ENCODE measurements at places on chromosomes 5 and 9.

DNA sequence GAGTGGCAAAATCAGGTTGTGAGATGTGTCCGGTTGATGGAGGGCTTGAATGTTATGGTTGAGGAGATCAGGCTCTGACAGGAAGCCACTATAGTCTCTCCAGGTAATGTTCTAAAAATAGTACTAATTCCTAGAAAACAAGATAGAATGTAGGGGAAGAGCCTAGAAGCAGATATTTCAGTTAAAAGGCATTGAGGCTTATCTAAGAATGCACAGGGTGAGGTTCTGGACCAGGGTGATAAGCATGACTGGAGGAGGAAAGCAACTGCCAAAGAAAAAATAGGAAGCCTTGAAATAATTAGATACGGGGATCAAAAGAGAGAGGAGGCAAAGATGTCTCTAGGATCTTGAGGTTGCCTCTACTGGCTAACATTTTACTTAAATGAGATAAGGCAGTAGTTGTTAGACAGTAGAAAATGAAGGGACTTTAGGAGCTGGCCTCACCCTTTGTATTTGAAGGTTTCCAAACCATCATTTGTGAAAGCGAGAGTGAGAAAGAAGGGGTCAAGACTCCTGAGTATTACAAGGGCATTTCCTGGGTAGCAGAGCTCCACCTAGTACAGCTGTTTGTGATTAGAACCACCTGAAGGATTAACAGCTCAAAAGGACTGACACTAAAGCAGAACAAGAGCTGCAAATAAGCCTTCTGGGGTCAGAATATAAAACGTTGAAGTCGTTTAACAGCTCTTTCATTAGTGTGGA is 15.4 kb upstream of the ARL15 start:
- DNase-seq: no peak

- DNase-seq: no peak
Observed at GRCh38 chr5:53882006-53882675, 321.7 kb downstream of the NDUFS4 start.

DNA sequence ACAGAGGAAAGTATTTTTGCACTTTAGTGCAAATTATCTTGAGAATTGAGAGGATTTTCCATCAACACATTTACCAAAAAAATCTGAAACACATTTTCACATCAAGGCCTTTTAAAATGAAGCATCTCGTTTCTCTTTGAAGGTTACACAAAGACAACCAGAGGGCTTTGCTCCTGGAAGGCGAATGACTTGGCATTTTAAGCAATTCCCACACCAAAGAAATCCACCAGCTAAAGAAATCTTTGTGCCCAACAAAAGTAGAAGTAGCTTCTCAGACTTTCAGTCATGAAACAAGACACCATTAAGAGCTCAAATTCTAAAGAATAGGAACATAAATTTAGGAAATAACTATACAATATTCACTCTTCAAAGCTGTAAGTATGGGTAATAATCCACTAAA is 59.9 kb downstream of the HABP4 start:
- DNase-seq: no peak

GRCh38 chr5:33941090-33941489 is 4.9 kb downstream of the RXFP3 start:
- no peak for DNase-seq

GRCh38 chr9:117491491-117491890 is 76.6 kb upstream of the ASTN2 start:
- no peak for DNase-seq

DNA sequence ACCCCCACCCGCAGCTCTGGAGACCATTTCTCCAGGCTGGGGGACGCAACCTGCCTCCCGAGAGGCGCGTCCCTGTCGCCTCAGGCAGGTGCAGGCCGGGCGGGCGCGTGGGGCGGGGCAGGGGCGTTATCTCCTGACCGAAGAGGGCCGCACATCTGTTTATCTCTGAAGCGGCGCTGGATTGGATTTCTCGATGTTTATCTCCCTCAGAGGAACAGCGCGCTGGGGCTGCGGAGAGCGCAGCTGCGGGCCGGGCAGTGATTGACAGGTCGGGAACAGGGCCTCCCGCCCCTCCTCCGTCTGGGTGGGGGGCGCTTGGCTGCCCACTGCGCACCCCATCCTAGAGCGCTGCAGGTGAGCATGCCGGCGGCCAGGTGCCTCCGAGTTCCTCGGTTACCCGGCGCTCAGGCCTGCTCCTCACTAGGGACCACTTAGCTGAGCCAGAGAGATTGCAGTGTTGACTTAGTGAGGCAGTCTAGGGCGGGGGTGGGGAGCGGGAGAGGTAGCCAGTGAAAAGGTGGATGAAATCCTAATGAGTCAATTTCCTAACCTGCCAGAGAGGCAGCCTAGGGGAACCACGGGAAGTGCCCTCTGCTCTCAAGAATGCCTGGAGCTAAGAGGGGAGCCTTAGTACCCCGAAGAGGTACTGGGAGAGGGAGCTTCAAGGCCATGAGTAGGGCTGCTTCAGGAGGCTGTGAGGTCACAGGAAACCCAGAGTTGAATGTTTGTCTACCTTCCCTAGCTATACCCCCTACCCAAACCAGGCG is 39.6 kb upstream of the TIFAB start:
- DNase-seq: no peak

DNA sequence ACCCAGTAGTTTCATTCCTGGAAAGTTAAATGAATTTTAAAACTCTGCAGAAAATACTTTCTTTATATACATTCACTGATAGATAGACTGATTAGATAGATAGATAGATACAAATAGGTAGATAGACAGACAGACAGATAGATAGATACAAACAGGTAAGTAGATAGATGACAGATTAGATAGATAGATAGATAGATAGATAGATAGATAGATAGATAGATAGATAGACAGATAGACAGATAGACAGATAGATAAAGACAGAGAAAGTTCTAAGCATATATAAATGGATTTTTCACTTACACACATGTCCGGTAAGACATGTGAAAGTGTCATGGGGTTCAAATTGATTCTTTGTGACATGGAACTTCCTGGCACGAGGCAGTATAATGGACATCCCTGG is 349.7 kb downstream of the CDK5RAP2 start:
- DNase-seq: no peak

DNA sequence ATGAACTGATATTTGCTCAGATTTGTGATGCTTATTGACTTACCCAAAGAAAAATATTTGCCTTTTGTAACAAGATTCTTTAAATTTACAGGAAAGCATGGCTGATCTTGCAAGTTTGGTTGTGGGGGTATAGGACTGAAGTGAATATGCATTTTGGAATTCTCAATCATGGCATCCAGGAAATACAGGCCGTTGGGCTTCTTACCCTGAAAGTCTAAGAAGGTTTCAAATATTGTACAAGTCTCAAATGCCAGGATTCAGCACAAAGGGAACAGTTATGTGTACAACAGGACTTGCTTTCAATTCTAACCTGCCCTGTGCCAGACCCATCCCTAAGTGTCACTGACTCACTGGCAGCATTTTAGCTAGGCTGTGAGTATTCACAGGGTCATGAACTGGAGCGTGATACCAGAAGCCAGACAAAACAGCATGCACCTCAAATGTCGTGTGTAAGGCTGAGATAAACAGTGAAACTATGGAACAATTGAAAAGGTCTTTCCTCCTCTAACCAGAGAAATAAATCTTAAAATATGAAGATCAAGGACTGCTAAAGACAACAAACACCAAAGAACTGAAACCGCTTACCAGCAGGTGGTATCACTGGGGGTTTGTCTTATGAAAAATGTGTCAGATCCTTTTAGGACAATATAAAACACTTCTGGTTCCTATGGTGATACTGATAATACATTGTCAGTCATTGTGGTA is 168.6 kb upstream of the RGMB start:
- no peak for DNase-seq

DNA sequence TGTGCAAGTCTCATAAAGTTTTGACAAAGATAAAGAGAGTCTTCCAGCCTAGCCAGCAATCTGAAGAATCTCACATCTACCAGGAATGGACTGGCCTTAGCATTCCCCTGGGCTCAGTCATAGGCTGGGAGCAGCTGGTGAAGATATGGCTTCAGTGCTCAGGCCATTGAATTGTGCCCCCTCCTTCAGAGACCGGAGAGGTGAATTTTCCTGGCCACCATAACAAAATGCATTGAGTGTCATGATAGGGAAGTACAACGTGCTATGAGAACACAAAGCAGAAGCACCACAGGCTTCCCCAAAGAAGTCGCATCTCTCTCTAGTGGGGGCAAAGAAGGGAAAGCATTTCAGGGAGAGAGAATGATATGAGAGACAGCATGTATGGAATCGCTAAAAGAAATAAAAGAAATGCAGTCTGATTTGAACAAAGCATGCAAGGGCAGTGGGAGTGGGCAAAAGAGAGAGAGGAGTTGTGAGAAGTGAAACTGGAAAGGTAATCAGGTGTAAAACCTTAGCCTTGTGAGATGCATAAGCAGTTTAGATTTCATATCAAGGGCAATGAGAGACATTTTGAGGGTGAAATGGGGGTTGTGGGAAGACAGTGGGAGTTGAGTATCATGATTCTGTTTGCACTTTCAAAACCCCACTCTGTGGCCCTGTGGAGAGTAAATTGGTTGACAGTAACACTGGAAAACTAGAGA is 57.1 kb upstream of the NMUR2 start:
- no peak for DNase-seq

- DNase-seq: no peak
Observed at GRCh38 chr5:78593465-78593864, 55.1 kb downstream of the LHFPL2 start.

DNA sequence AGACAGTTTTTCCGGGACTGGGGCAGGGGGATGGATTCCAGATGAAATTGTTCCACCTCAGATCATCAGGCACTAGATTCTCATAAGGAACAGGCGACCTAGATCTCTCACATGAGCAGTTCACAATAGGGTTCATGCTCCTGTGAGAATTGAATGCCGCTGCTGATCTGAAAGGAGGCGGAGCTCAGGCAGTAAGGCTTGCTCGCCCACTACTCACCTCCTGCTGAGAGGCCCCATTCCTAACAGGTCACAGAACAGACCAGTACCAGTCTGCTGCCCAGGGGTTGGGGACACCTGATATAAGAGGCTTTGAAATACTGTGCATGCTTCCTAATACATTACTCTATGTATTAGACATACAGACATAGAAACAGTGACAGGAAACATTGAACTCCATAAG is 41.1 kb downstream of the PTPRD start:
- no peak for DNase-seq

- DNase-seq: peak; percentile 7
Observed at GRCh38 chr9:118522093-118523028, 818.2 kb downstream of the TLR4 start.

DNA sequence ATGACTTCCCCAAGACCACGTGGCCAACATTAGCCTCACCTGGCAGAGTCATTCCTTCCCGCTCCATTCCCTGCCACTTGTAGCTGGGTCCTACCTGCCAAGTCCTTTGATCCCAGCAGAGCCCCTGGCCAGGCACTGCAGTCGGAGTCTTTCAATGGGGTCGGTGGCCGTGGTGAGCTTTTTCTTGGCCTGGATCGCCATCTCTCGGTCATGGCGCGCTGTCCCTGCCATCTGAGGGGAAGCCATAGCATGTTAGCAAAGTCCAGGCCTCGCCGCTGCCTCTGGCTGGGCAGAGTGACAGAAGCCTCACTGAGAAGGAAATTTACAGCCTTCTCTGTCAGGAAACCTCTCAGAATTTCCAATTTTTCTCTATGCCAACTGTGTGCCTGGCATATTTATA is 17.5 kb downstream of the CAPSL start:
- DNase-seq: no peak

DNA sequence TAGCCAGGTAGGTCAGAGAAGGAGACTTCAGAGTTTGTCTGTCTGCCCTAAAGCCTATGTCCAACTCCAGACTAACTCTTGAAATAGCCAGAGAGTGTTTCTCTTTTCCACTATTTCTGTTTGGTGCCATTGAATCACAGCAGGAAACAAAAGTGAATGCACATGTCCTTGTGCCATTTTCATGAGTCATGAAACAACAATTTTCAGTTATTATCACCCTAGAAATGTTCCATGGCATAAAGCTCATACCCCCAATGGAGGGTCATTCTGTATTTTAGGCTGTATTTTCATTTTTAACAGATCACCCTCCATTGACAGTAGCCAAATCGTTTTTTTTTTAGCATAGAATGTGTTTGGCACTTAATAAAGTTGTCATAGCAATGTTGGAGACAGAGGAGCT is 124.7 kb downstream of the PAPPA start:
- DNase-seq: no peak

DNA sequence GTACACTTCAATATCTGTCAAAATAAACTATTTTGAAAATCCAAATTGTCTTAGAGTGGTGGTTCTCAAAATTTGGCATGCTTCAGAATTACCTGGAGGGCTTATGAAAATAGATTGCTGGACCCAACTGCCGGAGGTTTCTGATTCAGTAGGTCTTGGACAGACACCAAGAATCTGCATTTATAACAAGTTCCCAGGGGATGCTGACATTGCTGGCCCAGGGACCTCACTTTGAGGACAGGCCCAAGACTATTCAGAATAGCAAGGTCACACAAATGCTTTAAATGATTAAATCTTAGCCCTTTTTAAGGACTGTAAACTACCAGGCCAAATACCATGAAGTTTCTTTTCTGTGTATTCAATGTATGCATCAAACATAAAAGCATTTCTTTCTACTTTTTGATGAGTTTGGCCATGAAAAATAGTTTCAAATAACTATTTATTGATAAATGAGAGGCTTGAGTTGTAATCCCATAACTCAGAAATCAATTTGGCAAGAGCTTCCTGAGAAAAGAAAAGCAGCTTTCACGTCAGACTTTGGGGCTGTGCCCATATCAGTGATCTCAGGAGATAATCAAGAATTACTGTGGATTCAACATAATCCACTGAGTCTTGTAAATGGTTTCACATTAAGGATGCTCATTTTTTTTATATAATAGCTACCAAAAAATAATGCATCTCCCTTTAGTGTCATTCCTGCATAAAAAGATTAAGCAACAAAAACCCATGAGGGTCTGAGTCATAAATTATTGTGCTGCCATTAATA is 191.4 kb downstream of the FRMD3 start:
- no peak for DNase-seq

DNA sequence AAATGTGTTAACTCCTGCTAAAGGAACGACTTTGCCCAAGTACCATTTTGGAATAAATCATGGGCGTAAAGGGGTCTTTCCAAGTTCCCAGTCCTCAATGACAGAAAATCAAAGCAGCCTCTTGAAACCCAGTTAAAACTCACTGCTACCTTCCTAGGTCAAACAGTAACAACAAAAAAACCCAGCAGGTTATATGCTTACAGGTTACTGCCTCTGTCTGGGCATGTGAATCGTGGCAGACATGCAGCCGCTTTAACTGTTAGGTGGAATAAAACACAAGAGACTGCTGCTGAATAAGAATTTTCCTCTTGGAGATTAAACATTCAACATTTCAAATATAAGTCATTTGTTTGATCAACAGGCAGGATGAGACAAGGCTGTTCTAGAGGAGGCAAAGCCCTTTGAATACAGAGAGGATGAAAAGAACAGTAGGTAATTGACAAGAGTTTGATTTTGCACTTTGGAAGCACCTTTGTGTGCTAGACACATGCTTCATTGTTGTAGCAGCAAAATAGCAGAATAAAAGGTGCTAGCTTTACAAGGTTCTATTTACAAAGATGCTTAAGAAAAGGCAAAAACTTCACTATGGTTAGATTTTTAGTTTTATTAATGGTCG is 319.4 kb downstream of the NDUFS4 start:
- DNase-seq: no peak
